Activated B cell treated with CpG ODN at 0.5 μM for 24 hours (primary cell): ENCODE measurements at places on chromosomes 13 and 19. TPM values are rescaled to one million over a fixed set of nuclear protein-coding genes. Genes with fewer than 3 reads are reported as not detected.

- peaks cover 22% of the 10 kb centered on the region for H3K36me3 ChIP-seq
- H3K4me1 ChIP-seq: peaks cover 15% of the 10 kb centered on the region
Observed at GRCh38 chr13:25242956-25243355, 44.3 kb downstream of the MTMR6 start.

DNA sequence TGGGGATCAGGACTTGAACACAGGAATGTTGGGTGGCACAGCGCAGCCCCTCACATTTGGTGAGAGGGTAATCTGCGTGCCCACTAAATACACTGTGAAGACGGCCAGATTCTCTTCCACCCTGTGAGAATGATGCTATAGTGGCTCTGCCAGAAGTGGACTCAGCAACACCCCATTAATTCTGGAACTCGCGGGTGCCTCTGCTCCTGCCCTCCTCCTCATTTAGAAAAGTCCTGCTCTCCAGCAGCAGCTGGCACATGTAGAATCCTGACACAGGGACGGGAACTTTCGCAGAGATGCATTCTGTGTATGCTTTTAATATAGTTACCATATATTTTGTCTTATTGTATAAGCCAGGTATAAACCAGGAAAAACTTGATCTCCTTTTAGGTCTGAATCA lies 57.3 kb downstream of the EFNB2 start:
- DNase-seq: no peak
- peaks cover 15% of the 10 kb centered on the region for H3K4me1 ChIP-seq

- H3K36me3 ChIP-seq: no peaks in the 10 kb centered on the region
- H3K4me1 ChIP-seq: peaks cover 6% of the 10 kb centered on the region
- H3K4me3 ChIP-seq: no peak overlapping the region
- no peak overlapping the region for H3K27ac ChIP-seq
Observed at GRCh38 chr19:11278670-11279069, 16.3 kb upstream of the DOCK6 start.

DNA sequence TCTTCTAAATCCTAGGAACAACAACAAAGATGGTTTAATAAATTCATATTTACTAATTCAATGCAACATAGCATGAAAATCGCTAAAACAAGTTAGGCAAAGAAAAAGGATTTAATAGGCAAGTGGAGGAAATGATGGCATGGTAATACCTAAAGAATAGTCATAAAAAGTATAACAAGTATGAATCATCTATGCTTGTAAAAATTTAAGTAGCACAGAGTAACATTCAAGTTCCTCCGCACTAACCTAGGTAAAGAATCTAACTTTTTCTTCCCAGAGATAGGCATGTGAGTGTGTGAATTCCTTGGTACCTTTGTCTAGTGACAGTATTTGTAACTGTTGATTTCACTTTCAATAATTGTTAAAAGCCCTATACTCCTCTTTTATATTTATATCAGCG lies 42.6 kb downstream of the RCBTB2 start:
- H3K27me3 ChIP-seq: no peaks in the 10 kb centered on the region
- H3K36me3 ChIP-seq: peaks cover 4% of the 10 kb centered on the region
- no peak for DNase-seq
- peaks cover 31% of the 10 kb centered on the region for H3K4me1 ChIP-seq
- no peak overlapping the region for H3K4me3 ChIP-seq
- H3K27ac ChIP-seq: no peak overlapping the region

- peaks cover 6% of the 10 kb centered on the region for H3K4me1 ChIP-seq
- DNase-seq: no peak
- H3K36me3 ChIP-seq: no peaks in the 10 kb centered on the region
- no peak overlapping the region for H3K27ac ChIP-seq
- peaks cover 6% of the 10 kb centered on the region for H3K27me3 ChIP-seq
Observed at GRCh38 chr19:46546194-46546896, 50.7 kb upstream of the PNMA8B start.

DNA sequence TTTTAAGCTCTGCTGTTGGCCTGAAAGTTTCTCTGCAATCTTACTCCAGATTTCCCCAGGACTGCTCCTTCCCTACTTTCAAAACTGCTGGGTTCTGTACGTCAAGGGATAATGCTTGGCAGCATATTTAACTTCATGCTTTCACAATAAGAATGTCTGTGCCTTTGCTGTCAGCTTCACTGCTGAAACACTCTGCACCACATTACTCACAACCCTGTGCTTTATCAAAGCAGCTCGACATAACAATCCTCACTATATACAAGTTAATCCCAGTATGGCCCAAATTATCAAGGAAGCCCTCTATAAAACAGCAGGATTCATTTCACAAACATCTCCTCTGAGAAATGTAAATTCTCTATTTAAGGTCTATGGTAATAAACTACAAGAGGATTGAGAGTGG lies 17.5 kb downstream of the LATS2 start:
- H3K27me3 ChIP-seq: peaks cover 4% of the 10 kb centered on the region
- no peaks in the 10 kb centered on the region for H3K36me3 ChIP-seq
- DNase-seq: no peak
- no peak overlapping the region for H3K27ac ChIP-seq

Gene GPC6
- total RNA-seq: not detected in 2 replicates

GRCh38 chr19:4297901-4298809 lies 4.0 kb downstream of the TMIGD2 start:
- peaks cover 9% of the 10 kb centered on the region for H3K27me3 ChIP-seq
- H3K36me3 ChIP-seq: no peaks in the 10 kb centered on the region
- no peak overlapping the region for H3K27ac ChIP-seq

Gene IGFLR1
- 130 and 133 TPM in 2 replicates for total RNA-seq

Gene NLRP5
- total RNA-seq: not detected in 2 replicates

Gene KCNN1
- 0.17 TPM in 1 of 2 replicates, not detected in the other for total RNA-seq

GRCh38 chr19:873084-873483 lies 13.6 kb downstream of the CFD start:
- no peak overlapping the region for H3K27ac ChIP-seq
- no peak for DNase-seq
- peaks cover 42% of the 10 kb centered on the region for H3K36me3 ChIP-seq
- H3K4me1 ChIP-seq: peaks cover 8% of the 10 kb centered on the region
- H3K4me3 ChIP-seq: no peak overlapping the region

Gene SMIM17
- not detected in 2 replicates for total RNA-seq

GRCh38 chr13:96903085-96903484 lies 91.2 kb downstream of the OXGR1 start:
- DNase-seq: no peak
- no peaks in the 10 kb centered on the region for H3K4me1 ChIP-seq
- H3K4me3 ChIP-seq: no peak overlapping the region
- no peak overlapping the region for H3K27ac ChIP-seq
- H3K36me3 ChIP-seq: no peaks in the 10 kb centered on the region

DNA sequence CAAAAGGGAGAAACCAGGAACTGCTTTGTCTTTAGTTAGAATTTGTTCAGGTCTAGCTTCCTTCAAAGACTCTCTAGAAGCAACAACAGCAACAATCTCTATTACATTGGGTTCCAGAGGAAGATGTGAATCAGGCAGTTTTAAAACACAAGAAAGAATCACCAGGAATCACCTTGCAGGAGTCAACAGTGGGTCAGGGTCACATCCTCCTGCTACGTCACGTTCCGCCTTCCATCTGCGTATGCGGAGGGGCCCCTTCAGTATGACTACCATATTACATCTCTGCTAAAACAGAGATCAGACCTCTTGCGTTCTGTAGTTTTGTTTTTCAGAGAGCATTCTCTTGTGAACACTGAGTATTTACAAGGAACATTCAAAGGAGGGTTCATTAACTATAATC lies 147.8 kb upstream of the STARD13 start:
- H3K4me1 ChIP-seq: no peaks in the 10 kb centered on the region
- H3K27ac ChIP-seq: no peak overlapping the region
- H3K27me3 ChIP-seq: peaks cover 4% of the 10 kb centered on the region
- no peak overlapping the region for H3K4me3 ChIP-seq
